ENCODE measurements at places on chromosomes 4 and X.

GRCh38 chrX:7950865-7951264, 23.7 kb upstream of the PNPLA4 start:
- no peak for DNase-seq

DNA sequence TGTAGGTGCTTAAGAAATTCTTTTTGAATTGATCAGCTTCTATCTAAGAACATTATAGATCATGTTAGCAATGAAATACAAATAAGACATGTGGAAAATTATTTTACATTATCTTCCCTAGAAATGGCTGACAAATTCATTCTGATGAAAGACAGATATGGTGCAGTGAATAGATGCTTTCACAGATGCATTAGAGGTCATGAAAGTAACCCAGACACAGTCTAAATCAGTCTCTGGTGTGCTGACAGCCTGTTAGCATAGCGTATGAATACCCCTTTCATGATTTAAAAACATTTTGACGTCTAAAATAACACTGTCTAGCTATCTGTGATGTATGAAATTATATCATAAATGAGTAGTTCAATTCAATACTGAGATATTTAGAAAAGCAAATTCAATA, 180.9 kb downstream of the UNC5C start:
- DNase-seq: no peak

GRCh38 chr4:68951806-68952585, 392 bp upstream of the UGT2A3 start:
- no peak for DNase-seq

DNA sequence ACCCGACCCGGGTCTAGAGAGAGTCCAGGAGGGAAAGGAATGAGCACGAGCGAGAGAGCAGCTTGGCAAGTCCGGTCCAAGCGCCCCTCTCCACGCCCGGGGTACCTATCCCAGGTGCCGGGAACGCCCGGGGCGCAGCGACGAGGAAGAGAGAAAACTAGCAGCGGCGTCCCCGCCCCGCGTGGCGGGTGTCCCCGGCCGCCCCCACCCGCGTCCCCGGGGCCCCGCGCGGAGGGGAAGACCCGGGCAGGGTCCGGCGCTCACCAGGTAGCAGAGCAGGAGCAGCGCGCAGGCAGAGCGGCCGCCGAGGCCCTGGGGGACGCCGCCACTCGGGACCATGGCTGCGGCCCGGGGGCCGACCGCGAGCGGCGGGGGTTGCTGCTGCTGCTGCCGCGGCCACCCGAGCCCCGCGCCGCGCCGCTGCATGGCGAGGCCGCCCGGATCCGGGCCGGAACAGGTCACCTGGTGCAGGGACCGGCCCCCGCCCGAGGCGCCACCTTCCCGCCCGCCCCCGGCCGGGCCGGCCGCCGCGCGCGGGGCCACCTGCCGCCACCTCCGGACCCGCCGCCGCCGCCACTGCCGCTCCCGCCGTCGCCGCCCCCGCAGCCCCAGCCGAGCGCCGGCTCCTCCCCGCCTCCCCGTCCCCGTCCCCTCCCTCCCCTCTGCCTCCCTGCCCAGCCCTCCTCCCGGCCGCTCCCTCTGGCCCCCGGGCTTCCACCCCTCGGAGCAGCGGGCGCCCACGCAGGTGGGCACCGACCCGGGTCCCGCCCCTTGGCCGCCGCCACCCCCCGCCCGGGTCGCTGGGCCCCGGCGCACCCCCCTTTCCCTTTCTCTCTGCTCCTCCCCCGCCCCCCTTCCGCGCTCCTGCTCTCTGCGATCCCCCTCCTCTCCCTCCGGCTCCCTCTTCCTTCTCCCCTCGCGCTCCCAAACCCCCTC, at the start of gene SEL1L3:
Gene SEL1L3, minus strand, starts transcription at position 578 of the 936 bp plus-strand sequence. Its CDS starts 152 bp downstream, at position 426.
- DNase-seq: peak; percentile 45

DNA sequence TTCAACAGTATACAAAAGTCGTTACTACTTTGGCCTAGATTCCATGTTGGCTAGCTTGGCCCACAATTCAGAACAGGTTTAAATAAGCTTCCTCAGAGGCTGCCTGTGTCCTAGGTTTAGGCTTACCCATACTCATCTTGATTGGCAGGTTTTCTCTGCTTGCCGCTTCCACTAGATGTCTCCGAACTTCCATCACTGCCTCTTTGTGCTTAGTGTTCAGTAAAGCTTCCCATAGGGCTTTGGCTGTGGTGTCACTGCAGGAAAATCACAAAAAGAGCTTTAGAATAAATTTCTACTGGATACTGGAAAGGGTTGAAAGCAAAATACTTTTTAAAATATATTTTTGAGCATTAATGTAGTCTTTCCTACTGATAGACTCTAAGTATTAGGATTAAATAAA, 52.4 kb downstream of the SCFD2 start:
- DNase-seq: no peak

DNA sequence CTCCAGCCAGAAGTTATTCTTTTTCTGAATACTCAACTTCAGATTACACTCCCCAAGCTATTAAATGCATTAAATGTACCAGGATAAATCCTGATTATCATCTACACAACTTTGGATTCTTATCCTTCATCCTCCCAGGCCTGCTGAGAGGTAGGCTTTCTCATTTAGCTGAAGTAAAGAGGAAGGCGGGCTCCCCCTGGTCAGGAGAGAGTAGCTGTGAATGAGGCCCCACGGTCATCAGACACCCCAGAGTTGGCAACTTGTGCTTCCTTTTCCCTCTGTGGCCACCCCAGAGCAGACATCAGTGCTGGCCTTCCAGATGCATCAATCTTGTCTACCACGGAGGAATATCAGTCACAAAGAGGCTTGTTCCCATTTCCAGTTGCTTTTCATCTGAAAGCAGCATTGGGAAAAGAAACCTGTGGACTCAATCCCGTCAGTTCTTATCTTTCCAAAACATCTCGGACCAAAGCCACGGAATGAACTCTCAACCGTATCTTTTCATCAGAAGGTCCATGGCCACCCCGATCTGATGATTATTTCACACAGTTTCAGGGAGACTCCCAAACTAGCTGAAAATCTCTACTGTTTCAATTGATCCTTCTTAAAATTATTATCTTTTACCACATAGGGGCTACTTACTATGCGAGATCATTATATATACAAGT, 79.2 kb downstream of the FBXO8 start:
- no peak for DNase-seq

DNA sequence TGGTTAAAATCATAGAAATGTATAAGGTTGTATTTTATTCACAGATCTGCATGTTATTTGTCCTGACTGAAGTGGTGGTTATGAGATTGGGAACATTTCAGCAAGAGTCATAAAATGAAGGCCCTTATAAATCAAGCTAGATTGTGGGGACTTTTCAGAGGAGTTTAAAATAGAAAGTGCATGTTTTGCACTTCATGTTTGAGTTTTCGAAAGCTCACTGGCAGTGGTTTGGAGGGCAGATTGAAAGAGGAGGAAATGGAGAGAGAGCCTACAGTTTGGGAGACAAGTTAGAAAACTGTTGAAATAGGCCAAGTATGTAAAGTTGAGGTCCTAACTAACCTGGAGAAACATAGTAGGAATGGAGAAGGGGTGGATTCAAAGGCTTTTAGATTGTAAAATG, 124.9 kb downstream of the KDM6A start:
- DNase-seq: no peak

GRCh38 chr4:25811374-25811690, 51.5 kb downstream of the SEL1L3 start:
- DNase-seq: no peak

GRCh38 chr4:85557016-85557901, 82.3 kb downstream of the ARHGAP24 start:
- no peak for DNase-seq

- no peak for DNase-seq
These were observed 13.2 kb upstream of the PCDH18 start for GRCh38 chr4:137545461-137545861.

DNA sequence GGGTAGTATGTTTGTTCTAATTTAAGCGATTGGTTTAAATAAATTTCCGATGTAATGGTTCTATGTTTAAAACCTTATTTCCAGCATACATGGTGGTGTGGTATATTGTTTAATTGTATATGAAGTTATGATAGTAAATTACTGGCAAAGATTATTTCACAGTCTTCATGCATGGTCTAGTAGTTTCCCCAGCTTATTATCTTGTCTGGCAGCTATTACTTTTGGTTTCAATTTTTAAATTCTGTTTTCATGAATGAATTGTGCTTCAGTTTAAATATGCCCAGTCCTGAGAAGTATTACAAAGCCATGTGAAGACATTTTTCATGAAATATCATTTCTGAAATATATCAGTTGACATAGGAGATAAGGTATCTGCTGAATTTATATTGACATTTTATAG, 6.3 kb downstream of the ALG13 start:
- no peak for DNase-seq

GRCh38 chrX:153517423-153517822, at the start of gene ATP2B3:
TSS of gene ATP2B3 (plus strand) at chrX:153517642. CDS start at chrX:153536248, 18,606 bp downstream.
- no peak for DNase-seq

DNA sequence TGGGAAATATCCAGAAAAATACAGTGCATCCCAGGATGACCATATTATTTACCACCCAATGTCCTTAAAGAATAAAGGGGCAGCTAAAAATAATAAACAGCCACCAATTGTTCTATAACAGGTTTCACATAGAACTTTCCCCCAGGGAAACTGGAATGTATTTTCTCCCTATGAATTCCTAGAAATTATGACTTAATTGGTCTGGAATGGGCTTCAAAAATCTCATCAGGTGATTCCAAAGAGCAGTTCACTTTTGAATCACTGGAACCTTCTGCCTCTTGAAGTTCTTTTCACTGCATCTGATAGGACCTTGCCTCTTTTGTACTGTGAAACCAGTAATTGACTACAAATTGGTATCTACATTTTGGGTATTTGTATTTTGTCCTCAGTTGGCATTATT, 119.3 kb downstream of the ZNF330 start:
- DNase-seq: no peak

DNA sequence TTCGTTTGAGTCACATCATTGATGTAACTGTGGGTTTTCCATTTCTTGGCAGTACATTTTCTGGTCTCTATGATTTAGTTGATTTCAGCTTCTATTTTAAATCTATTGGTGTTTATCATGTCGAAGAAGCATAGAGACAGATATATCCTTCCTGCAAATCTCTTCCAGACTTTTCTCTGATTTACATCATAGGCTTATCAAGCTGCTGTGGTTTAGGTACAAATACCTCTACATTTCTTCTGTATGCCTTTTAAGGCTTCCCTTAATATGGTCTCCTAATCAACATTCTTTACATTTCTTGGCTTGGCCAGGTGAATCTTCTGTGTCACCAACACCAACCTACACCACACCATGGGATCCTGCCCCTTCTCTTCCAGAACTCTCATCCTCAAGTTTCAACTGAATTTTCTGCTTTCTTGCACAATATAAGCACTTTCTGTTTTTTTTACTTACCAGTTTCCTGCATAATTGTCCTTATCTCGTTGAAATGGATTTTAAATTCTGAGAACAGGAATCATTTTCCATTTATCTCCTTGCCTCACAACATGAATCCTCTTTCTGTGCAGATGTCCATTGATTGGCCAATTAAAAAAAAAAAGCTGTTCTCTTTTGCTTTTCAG, 626.9 kb downstream of the ANKRD50 start:
- DNase-seq: no peak

GRCh38 chrX:31708116-31708515, 636.3 kb upstream of the FTHL17 start:
- no peak for DNase-seq

GRCh38 chr4:66059136-66059535, 388.8 kb upstream of the EPHA5 start:
- DNase-seq: no peak

DNA sequence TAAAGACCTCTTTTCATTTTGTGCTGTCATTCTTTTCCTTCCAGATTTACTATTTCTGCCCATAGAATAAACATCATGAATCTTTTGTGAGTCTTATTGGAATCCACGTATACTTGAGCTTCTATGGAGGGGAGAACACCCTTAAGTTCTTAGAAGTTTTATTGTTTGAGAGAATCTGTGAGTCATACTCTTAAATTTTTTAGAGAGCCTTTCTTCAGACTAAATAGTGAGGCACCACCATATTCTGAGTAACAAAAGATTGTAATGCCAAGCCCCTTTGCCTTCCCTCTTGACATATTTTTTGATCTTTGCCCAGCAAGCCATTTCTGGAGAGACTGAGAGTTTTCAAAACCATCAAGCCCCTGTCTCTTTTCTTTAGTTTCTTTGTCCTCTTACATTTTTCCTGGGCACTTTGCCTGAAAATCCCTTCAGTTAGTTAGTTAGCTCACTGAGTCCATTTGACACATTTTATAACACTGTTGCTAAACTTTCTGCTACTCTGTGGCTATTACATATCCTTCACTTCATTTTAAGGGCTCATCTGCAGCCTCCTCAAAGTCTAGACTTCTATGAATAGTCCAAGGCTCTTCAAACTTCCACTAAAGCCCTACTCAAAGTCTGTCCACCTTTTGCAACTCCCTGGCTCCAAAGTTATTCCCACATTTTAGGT, 65.3 kb upstream of the NDUFC1 start:
- DNase-seq: no peak

GRCh38 chr4:39235696-39236095, 53.4 kb downstream of the WDR19 start:
- DNase-seq: no peak

DNA sequence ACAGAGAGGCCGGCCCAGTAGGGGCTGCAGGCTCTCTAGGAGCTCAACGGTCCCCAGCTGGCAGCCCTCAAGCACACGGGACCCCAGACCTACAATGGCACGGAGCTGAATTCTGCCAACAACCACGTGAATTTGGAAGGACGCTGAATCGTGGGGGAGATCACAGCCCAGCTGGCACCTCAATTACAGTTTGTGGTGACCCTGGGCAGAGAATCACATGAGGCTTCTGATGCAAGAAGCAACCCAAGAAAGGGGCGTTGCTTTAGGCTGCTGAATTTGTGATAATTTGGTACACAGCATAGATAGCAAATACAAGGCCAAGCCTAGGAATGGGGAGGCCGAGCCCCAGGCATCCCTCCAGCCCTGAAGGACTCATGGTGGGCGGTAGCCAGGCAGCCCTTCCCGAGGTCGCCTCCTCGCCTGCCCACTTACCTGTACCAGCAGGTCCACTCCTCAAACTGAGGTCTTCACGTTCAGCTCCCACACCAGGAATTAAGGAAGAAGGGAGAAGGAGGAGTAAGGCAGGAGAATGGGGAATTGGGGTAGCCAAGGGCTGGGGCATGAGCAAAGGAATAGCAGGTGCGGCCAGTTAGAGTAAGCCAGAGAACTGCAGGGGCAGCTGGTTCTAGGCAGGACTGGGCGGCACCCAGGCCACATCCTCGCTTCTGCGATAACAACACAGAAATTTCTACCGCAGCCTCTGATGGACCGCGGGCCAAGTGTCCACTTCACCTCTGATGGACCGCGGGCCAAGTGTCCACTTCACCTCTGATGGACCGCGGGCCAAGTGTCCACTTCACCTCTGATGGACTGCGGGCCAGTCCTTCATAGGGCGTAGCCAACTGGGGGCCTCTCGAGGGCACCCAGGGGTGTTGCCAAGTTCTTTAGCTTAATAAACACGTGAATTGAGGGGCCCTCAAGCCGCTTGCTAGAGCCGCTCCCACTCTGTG, 23.4 kb upstream of the HTRA3 start:
- DNase-seq: no peak

- no peak for DNase-seq
These were observed 44.7 kb upstream of the ACSL4 start for GRCh38 chrX:109777749-109778148.

DNA sequence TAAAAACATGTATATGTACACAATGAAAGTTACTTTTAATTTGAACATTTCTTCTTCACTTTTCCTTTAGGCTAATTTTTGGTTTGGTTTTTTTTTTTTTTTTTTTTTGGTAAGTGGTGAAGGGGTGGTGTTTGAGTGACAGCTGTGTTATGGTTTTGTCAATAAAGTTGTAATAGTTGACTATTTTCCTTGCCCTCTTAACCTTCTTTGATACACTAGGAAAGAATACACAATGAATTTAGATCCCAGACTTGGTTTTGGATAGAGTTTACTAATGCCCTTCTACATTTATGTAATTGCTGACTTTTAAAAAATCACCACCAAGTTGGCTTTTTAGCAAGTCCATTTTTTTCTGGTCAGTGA, 38.1 kb upstream of the MSMO1 start:
- no peak for DNase-seq
